ENCODE measurements at places on chromosomes 2 and 18.

DNA sequence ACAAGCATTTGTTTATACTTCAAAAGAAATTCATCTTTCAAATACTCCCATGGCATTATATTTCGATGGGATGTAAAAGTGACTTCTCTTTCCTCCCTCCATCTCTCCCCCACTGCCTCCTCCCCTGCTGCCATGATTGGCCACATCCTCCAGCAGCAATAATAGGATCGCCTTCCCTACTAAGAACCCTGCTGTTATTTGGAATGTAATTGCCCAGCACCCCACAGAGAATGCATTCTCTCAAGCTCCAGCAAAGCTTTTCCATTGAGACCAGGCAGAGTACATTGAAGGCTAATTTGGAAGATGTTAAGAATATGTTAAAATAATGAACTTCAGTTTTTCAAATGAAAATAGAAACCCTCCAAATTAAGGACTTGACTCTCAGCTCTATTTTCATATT, 375.4 kb upstream of the ACVR2A start:
- no peak for DNase-seq

- DNase-seq = no peak
Measured at GRCh38 chr2:29872870-29873269, 48.5 kb downstream of the ALK start.

DNA sequence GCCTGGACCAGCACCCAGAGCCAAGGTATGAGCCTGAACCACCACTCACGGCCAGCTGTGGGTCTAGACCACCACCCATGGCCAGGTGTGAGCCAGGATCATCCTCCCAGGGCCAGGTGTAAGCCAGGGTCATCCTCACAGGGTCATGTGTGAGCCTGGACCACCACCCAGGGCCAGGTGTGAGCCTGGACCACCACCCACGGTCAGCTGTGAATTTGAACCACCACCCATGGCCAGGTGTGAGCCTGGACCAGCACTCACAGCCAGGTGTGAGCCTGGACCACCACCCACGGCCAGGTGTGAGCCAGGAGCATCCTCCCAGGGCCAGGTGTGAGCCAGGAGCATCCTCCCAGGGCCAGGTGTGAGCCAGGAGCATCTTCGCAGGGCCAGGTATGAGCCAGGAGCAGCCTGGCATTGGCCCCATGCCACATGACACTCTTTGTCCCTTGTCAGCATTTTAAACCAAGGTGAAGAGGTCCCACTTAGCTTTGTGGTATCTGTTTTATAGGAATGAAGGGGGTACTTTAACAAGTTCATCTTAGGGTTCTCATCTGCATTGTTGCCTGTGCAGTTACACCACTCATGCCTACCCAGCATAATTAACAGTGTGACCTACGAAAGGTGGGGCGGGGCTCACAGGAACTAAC, 71.2 kb downstream of the AGAP1 start:
- no peak for DNase-seq

DNA sequence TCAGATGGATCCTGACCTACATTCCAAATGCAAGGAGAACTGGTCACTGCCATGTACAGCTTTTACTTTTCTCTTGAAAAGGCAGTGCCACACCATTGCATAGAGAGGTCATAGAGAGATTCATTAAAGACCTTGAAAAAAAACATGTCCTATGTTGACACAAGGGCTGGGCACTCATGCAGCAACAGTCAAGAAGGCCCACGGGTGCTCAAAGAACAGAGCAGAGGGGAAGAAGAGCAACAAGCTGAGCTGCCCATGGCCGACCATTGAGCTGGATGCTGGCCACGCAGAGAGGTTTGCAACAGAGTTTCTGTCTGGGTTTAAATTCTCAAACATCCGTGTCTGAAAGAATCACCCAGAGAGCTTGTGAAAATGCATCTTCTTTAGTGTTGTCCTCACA, 99.1 kb downstream of the ADD2 start:
- no peak for DNase-seq

DNA sequence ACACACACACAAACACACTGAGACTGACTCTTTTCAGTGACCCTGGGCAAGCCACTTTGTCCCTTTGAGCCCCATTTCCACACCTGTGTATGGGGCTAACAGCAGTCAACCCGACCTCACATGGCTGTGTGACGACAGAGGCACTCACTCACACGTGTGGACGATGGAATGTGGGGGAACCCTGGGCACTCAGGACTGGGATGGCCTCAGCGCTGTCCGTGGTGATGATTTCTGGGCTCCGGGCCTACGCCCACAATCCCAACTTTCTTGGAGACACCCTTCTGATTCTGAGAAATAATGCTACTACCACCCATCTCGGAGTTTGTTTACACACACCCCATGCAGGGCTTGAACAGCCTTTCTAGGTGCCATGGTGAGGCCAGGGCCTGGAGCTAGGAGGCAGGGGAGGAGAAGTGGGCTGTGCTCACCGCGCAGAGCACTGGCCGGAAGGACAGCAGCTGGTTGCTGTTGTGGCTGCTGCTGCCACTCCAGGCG, 1.5 kb downstream of the CRYBA2 start:
- peak; percentile 39 for DNase-seq

DNA sequence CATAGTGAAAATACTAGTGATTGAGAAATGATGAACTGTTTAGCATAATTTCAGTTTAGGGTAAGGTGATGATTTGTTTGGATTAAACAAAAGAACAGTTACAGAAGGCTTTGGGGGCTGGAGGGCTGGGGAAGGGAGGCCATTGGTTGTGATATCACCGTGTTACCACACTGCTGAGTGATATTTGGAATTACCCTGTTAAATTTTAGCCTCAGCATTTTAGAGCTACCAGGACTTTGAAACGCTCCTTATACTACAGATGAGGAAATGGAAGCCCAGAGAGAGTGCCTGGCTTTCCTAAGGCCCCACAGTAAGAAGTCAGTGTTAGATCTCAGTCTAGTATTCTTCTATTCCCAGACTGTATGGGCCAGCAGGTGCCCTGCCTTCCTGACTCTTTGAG, 15.6 kb downstream of the ARHGEF33 start:
- no peak for DNase-seq

GRCh38 chr18:60826346-60826745, 453.8 kb upstream of the MC4R start:
- no peak for DNase-seq

DNA sequence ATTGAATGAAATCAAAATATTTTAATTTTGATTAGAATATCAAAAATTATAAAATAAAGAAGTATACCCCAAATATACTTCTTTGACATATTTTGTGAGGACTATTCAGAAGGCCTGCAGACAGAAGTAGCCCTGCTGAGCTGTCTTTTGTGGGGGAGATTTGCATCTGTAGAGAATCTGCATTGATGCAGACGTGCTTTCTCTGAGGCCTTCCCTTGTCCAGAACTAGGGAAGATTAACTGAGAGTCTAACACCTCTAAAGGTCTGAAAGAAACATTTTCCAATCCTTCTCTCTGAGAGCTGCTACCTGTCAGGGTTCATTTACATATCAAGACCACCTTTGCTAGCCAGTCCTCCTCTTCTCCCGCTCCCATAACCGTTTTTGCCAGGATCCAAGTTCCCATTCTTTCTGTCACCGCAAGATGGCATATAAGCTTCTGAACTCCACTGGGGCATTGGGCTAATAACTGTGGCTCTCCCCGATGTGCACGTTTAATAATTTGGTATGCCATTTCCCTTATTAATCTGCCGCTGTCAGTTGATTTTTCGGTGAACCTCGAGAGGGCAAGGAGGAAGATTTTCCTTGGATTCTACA, 510.4 kb upstream of the CNTNAP5 start:
- no peak for DNase-seq

DNA sequence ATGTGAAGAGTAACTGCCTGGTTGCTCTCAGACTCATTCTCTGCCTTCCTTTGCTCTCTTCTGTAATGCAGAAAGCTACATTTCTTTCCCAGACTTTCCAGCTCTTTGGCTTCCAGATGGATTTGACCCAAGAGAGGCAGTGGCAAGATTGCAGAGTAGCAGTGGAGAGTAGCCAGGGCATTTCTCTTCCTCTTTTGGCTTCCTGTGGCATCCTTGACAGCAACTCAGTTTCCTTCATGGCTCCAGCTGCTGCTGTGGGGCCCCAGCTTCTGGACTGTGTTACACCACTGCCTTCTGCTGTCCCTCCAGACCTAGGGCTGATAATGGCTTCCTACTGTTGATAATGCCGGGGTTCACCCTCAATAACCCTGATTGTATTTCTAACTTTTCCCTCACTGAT, 469.4 kb upstream of the SPRED2 start:
- DNase-seq = no peak

DNA sequence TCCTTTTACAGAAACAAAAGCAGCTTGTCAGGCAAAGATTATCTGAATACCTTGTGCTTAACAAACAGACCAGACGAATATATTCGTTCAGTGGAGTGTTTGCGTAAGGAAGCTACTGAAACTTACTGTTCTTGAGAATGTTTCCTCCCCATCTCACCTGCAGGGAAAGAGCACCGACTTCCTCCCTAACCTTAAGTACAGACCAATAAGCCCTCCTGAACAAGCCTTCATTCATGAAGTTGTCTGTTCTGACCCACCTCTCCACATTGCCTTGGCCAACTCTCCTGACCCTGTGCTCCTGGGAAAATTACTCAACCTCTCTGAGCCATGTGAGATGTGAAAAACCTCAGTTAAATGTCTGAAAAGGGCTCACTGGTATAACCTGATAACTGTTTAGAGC, 35.2 kb downstream of the STK39 start:
- DNase-seq = no peak

DNA sequence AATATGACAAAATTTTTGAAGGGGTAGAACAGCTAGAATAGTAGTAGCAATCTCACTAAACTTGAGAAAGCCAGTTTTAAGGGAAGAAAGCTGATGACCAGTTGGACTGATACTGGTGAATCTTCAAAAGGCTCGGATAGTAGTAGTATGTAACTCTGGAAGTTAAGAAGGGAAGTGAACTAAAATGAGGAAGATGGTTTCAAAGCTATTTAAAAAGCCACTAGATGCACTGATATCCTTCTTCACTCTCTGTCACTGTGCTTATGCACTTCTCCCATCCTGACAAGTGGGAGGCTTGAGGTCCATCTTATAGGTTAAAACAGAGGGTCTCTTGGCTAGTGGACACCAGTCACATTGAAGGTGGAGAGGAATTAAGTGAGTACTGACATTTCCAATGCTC, 141.1 kb downstream of the NCOA1 start:
- no peak for DNase-seq

GRCh38 chr2:152613235-152613634, 104.0 kb downstream of the PRPF40A start:
- peak; percentile 46 for DNase-seq

- no peak for DNase-seq
Measured at GRCh38 chr2:181131584-181131983, 151.2 kb downstream of the UBE2E3 start.
